ENCODE measurements at places on chromosomes 2 and 18. TPM values are rescaled to one million over a fixed set of nuclear protein-coding genes. Genes with fewer than 3 reads are reported as not detected.

DNA sequence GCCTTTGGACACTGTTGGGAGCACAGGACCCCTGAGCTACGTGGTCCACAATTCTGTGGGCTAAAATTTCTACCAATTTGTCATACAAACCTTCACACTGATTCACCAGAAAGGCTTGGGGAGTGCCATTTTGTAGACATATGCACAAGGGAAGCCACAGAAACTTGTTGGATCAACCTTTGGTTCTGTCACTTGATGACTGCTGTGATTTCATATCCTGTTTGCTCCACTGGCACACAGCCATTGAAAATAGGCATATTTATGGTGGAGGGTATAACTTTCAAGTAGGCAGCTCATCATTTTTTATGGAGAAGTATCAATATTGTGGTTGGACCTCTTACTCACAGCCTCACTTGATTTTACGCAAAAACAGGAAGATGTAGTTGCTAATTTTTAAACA is 10.5 kb downstream of the NAPG start:
- DNase-seq, result no peak

CD302 gene
- 12.6 TPM for total RNA-seq

DNA sequence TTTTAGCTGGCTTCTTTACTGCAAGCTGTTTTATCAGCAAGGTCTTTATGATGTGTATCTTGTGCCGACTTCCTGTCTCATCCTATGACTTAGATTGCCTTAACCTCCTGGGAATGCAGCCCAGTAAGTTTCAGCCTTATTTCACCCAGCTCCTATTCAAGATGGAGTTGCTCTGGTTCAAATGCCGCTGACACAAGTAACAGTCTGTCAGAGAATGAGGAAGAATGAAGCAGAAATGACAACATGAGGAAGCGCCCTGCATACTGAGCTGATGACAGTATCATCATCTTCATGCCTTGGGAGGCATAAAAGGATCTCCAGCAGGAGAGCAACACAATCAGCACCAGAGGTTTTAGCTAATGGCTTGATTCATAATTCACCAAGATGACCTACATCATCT is 309.4 kb downstream of the NBAS start:
- DNase-seq, result no peak

DNA sequence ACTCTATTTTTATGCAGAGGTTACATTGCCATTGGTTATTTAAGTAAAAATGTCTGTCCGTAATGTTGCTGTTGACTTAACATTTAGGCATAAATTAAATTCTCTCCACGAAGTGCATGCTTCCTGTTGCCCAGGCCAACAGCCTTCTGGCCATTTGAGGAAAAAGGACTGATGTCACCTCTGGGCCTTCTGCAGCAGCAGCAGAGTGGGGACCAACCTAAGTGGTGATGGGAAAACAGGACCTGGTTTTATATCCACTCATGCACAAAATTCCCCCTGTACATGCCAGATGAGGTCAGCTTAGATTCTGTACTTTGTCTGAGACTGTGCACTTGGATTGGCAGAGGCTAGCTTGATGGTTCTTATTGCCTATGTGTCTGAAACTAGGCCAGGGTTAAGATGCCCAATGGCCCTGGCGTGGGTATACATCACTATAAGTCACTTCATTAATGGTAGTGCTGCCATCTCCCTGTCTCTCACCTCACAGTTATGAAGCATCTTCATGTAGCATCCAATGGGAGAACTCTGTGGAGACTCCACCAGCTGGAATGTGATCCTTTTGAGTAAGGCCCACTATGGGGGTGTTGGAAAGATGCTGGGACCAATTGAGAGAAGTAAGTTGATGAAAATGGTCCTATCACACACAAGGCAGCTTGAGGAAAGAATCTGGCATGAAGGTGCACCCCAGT is 4.4 kb downstream of the ARHGAP25 start:
- DNase-seq, result no peak

GREB1L gene
- total RNA-seq, result not detected

GRCh38 chr2:219939647-219940046 is 312.2 kb downstream of the SLC4A3 start:
- DNase-seq, result no peak

- no peak for DNase-seq
These were observed 152.3 kb downstream of the PRPF40A start for GRCh38 chr2:152564754-152565551.

DNA sequence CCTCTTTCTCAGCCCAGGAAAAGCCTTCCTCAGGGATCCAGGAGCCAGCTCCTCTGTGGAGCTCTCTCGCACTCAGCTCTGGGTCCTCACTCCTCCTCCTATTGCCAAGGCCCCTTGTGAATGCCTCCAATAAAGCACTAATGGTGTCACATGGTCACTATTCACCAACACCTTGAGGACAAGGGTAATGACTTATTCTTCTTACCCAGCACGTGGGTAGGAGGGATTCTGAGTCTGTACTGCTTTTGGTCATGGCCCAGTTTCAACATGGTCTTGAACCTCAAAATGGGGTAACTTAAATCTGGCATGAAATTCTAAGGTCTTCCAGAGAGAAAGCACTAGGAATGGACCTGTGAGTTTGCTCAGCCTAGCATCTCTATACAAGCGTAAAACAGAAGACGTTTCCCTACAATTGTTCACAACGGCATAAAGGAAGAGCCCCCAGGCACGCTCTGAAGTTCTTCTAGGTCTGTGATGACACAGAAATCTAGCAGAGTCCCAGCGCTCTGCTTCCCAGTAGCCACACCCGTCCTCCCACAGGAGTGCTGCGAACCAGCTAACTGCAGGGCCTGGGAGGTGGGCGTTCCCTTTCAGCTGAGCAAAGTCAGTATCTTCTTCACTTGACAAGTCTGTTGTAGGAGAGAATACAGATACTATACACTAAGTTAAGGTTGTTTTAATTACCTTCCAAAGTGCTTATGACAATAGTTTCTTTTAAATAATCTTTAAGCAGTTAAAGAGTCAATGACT is 14.6 kb upstream of the KIDINS220 start:
- DNase-seq, result no peak

DNA sequence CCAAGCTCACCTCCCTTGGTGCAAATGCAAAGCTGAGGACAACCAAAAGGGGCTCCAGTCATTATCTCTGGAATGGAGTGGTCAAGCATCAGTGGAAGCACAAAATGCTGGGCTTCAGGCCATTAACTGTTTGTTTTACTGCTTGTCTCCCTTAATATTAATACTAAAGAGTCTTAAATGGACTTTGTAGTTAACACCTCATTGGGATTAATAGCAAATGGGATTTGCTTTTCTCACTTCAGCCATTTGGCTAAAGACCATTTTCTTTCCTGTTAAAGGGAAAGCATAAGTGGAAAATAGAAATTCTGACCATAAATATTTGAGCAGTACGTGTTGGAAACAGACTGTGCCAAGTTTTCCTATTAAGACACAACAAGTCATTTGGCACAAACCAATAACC is 154.4 kb downstream of the DNER start:
- DNase-seq, result no peak

ALPP gene
- total RNA-seq, result 0.15 TPM

GRCh38 chr2:26521054-26521912 is 43.4 kb upstream of the OTOF start:
- DNase-seq, result peak; percentile 26

- DNase-seq, result no peak
These were observed 499.9 kb upstream of the SPHKAP start for GRCh38 chr2:228681426-228681825.

NDUFB3 gene
- 152 TPM for total RNA-seq

DNA sequence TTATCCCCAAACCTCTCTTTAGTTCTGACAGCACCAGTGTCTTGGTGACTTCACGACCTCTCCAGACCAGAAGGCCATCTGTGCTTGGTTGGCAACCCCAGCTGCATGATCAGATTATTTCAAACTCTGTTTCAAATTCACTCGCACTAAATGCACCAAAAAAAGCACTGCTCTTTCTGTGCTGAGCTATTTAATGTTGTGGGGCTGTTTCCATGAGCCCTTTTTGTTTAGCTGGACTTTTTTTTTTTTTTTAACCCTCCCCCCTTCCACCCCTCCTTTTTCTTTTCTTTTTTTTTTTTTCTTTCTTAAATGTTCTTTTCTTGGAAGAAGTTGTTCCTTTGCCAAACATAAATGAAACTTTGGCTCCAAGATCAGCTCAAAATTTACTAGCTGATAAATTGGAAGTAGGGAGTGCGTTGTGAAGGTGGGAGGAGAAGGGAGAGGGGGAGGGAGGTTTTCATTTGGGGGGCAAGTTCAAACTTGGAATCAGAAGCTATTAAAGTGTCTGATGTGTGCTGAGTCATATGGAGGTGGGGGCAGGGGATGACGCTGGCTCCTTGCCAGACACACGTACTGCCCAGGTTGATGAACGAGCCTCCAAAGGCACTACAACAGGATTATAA is 543.0 kb upstream of the TNP1 start:
- DNase-seq, result peak; percentile 16

DNA sequence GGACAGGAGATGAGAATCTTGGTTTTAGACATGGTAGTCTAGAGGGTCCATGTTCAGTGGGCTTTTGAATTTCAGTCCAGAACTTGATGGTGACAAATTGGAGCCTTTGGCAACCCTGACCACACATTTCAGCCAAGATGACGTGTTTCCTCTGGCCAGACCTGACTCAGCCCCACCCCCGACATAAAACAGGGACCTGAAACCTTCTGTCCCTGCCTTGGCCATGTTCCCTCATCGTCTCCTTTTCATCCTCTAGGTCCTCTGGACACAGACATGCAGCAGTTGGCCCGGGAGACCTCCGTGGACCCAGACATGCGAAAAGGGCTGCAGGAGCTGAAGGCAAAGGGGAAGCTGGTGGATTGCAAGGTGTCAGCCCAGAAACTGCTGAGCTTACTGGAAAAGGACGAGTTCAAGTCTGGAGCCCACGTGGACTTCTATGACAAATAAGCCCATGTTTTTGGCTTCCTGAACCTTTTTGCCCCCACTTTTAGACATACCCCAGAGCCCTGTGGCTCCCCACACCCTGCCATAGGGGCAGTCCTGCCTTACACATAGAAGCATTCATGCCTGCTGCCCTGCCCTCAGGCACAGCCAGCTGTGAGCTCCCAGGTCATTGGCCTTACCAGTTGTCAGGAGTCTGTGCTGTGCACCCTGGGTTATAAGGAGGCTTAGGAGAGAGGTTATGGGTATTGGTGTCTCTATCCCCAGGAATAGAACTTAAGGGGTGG is 4.0 kb downstream of the SPR start:
- DNase-seq, result no peak

DNA sequence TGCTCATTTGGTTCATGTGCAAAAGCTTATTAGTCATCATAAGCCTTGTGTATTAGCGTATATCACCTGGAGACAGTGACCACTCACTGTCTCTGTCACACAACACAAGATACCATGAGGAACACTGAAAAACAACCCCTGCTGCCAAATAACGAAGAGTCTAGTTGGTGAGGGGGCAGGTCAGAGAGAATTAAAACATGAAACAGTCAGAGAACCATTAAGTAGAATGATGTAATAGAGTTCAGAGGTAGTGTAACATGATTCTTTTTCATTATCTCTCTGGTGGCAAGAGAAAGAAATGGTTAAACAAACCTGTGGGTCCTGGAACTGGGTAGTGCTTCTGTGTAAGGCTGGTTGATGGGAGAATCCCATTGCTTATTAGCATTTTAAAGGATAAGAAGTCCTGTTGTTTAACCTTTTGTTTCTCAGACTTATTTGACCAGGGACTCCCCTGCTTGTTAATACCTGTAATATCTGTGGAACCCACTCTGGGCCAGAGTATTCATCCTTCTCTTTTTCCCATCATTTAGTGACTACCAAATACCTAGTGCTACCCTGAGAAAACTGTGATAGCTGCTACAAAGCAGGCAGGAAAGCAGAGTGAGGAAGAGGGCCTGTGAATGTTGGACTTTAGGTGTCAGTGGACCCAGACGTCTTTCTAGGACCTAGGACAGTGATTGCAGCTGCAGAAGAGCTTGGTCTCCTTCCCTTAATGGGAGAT is 38.0 kb downstream of the PTRHD1 start:
- DNase-seq, result no peak

DNA sequence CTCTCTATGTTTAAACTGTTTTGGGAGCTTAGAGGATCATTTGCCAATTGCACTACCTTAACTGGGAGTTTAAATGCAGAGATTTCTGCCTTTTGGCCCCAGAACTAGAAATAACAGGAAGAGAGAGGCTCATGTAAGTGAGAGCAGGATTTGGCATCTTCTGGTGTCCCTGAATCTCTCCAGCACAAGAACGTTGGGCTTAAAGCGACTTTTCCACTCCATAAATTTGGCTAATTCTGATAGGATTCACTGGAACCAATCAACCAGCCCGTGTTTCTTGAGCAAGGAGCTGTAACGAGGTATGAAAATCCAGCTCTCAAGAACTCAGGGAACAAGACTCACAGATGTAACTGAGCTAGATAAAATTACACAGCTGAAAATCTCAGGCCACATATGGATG is 181.0 kb downstream of the C1D start:
- no peak for DNase-seq

DNA sequence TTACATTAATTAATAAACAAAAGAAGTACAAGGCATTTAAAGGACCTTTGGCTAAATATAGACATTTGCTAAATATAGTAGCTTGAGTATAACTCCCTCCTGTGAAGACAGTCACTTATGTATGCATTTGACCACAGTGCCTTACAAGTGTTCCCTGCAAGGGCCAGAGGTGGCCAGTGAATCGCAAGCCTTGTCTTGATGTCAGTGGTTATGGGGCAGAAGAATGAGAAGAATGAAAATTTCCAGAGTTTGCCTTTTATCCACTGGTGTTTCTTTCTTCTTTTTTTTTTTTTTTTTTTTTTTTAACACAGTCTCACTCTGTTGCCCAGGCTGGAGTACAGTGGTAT is 1.8 kb downstream of the LRRFIP1 start:
- DNase-seq, result no peak

DPP10 gene
- total RNA-seq, result 11.2 TPM

MC2R gene
- not detected for total RNA-seq

RESP18 gene
- total RNA-seq, result not detected

DNA sequence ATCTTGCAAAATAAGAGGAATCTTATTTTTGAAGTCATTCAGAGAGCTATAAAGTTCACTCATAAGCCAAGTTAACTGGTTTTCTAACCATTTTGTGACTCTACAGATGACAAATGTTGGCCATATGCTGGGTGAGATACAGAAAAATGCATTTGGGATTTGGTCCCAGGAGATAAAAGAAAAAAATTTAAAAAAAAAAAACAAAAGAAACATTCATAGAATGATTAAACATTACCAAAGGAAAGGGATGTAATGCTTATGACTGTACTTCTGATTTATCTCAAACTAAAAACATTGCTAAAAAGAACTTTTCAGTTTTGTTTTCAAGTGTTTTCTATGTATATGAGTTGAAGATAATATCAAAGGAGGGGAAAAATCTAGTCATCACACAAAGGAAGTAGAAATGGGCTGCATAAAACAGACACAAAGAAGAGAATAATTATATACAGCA is 43.1 kb downstream of the PELI1 start:
- DNase-seq, result no peak

TUBB8B gene
- total RNA-seq, result not detected

SH3RF3 gene
- 2.7 TPM for total RNA-seq

EFR3B gene
- 0.98 TPM for total RNA-seq

TEKT4 gene
- not detected for total RNA-seq

CIB4 gene
- not detected for total RNA-seq
